ENCODE measurements at places on chromosomes 16 and 17. TPM values are rescaled to one million over a fixed set of nuclear protein-coding genes. Genes with fewer than 3 reads are reported as not detected.

The SOST gene
- not detected for total RNA-seq

The CDH16 gene
- not detected for total RNA-seq

The OR1A1 gene
- total RNA-seq = not detected

The TNK1 gene
- total RNA-seq = under 0.01 TPM

The NAGS gene
- total RNA-seq = 2.9 TPM

The TEX2 gene
- 23.8 TPM for total RNA-seq

The MYO15A gene
- 0.50 TPM for total RNA-seq

The TMIGD1 gene
- total RNA-seq = not detected

The HSD17B1 gene
- 2.3 TPM for total RNA-seq

The CLEC18B gene
- 0.33 TPM for total RNA-seq

The LRRC37A gene
- total RNA-seq = 2.1 TPM

The SLC4A1 gene
- not detected for total RNA-seq

The MPP3 gene
- total RNA-seq = 16.2 TPM

The CMTM2 gene
- total RNA-seq = not detected

The CTF1 gene
- total RNA-seq = 3.0 TPM

The TELO2 gene
- 22.9 TPM for total RNA-seq

The CBX2 gene
- total RNA-seq = 2.3 TPM
